ENCODE measurements at places on chromosomes 6 and 20.

GRCh38 chr6:93848031-93848742 lies 428.8 kb upstream of the EPHA7 start:
- DNase-seq: no peak

- no peak for DNase-seq
These were observed 22.1 kb upstream of the ECI2 start for GRCh38 chr6:4157506-4157905.

- no peak for DNase-seq
These were observed 31.0 kb upstream of the NTSR1 start for GRCh38 chr20:62677678-62678077.

DNA sequence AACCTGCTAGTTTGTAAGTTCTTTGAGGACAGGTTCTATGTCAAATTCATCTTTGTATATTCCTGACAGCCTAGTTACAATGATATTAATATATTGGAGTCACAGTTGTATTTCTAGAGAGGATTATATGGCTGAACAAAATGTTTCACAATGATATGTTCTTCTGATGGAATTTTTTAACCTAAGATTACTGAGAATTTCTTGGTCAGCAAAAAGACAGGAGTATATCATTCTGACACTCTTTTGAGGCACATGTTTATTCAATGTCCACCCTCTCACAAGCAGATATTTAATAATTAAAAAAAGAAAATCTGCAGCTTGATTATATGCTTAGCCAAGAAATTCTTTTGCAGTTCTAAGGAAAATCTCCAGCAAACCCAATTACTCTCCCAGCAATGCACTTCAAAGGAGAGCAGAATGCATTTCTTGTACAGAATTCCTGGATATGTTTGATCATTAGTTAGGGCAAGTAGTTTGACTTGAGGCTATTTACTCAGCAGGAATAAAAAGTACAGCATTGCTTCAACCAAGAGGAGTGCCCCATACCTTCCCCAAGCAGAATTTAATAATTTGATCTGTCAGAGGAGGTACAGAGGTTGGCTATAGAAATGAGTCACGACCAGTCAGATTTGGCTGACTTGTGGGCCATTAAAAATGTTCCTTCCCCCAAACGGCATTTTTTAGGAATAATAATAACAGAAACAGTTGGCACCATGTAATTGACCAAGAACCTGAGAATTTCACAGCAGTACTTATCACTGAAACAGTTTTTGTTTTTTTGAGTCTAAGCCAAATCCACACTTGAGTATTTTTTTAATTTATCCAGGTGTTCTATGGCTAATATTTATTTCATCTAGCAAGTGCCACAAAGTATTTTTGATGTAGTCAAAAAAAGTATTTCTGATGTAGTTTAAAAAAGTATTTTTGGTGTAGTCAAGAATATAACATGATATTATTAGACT lies 508.1 kb upstream of the FLRT3 start:
- no peak for DNase-seq

DNA sequence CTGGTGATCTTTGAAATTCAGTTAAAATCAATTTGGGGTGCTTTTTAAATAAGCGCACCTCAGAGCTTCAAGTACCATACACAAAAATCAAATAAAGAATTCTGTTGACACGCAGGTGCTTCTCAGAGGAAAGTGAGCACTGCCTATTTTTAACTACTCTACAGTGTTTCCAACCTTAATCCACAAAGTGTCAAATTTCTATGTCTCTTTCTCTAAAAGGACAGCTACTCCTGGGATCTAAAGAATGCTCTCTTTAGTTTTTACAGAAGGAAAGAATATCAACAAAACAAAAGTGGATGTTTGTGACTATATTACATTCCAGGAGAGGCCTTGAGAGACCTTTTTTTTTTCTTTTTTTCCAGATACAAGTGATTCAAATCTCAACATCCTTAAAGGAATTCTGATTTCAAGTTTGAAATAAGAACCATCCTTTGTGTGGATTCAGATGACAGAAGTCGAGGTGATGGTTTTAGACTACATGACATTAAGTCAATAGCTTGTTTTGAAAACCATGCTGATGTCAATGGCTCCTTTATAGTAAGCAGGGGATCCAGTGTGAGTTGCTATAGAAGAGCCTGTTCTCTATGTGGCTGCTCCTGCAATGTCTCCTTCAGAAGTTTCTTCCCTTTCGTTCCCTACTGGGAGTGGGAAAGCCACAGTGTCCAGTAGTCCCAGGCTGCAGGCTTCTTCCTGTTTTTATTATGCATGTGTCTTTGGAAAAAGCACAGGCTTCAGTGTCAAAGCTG lies 67.2 kb upstream of the DEFB112 start:
- no peak for DNase-seq

DNA sequence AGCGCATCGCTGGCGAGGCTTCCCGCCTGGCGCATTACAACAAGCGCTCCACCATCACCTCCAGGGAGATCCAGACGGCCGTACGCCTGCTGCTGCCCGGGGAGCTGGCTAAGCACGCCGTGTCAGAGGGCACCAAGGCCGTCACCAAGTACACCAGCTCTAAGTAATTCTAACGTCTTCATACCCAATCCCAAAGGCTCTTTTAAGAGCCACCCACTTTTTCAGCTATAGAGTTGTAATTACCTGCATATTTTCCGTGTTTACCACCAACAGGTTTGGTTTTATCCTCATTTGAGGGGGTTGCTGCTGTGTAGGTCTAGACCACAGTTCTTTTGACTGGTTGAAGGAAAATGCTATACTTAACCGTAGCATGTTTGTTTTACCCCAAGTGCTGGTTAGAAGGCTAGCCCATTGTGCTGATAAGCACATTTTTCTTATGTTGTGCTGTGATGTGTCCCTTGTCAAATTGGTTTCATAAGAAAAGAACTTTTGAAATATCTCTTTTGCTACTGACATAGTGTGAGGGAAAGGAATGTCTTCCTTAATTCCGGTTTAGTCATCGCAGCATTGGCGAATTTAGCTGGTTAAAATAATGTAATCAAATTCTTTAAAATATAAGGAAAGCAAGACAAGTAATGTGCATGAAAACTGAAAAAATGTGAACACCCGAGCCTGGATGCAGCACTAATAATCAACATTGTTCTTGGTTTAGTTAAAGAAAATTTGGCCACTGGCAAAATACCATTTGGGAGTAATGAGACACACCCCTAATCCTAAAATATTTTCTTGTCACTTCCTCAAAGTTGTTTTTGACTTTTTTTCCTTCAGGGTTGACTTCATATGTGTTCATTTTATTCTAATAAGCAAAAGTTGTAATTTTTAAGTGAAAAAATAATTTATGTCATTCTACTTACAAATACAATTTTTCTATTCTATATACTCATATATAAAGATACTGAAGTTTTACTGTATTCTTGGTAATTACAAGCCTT lies 112.8 kb downstream of the HFE start:
- DNase-seq: peak; percentile 65

GRCh38 chr20:25739615-25740320 lies 43.1 kb upstream of the ZNF337 start:
- no peak for DNase-seq

GRCh38 chr6:7112741-7113313 lies 5.1 kb downstream of the RREB1 start:
- peak; percentile 71 for DNase-seq

DNA sequence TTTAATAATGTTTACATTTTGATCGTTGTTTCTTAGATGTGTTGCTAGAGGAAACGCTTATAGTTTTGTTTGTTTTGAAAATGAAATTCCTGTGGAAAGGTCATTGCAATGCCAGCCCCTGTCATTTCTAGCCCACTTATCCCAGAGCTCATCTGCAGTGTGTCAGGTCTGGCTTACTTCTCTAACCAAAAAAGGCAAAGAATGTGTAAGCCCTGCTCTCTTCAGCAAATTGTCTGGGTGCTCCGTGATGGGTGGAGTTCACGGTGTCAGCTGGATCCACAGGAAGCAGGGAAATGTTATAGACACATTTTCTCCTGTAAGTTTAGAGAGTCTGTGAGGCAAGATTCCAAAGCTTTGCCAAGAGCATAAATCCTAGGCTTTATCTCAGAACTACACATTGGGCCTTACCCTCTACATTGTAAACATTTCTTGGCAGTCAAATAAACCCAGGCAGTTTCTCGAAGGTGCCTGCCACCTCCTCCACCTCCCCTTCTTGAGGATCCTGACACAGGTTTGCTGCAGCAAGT lies 50.9 kb downstream of the RPRD1B start:
- DNase-seq: no peak

GRCh38 chr6:14452567-14453527 lies 335.3 kb downstream of the CD83 start:
- DNase-seq: no peak

GRCh38 chr6:13712599-13712898 lies 914 bp upstream of the RANBP9 start:
- DNase-seq: no peak

DNA sequence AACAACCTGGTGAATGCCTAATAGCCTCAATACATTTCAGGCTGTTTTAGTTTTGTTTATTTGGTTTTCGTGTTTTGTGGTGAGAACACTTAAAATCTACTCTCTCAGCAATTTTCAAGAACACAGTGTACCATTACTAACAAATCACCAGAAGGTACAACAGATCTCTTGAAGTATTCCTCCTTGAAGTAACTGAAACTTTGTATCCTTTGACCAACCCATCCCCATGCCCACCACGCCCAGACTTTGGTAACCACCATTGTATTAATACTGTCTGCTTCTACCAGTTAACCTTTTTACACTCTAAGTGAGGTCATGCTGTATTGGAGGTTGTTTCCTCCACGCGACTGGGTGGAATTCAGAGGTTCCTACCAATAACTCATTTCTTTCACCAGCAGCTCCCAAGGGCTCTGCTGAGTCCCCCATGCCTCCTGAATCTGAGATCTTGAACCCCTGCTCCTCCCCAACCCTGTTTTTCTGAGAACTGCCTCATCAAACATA lies 5.7 kb upstream of the TRIM40 start:
- no peak for DNase-seq

GRCh38 chr20:34473262-34473883 lies 42.8 kb upstream of the DYNLRB1 start:
- DNase-seq: no peak

DNA sequence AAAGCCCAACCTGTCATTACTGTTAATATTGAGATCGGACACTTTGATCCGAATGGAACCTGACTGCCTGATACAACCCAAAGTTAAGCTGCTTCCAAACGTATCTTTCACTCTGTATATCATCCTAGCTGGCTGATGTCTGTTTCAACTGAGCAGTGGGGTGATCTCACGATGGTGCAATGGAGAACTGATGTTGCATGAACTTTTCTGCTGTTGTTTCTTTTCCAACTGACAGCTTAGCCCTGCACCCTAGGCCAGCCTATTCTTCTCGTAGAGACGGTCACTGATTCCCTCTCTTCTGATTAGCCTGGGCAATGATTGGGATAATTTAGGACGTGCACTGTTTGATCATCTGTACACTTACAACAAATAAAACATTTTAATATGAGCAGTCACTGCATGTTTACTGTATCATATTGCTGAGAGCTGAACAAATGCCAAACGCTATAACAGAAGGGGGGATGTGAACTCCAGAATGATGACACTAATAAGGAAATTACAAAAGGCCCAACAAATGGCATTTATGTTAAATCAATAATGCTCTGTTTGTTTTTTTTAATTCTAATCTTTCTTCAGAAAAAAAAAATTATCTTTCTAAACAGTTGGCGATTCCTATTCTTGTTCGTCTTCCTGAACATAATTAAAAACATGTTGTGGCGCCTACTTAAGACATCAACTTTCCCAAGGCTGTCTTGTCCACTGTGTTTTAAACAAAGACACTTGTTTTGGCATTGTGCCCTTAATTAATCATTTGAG lies 184.8 kb downstream of the ZNF217 start:
- no peak for DNase-seq

DNA sequence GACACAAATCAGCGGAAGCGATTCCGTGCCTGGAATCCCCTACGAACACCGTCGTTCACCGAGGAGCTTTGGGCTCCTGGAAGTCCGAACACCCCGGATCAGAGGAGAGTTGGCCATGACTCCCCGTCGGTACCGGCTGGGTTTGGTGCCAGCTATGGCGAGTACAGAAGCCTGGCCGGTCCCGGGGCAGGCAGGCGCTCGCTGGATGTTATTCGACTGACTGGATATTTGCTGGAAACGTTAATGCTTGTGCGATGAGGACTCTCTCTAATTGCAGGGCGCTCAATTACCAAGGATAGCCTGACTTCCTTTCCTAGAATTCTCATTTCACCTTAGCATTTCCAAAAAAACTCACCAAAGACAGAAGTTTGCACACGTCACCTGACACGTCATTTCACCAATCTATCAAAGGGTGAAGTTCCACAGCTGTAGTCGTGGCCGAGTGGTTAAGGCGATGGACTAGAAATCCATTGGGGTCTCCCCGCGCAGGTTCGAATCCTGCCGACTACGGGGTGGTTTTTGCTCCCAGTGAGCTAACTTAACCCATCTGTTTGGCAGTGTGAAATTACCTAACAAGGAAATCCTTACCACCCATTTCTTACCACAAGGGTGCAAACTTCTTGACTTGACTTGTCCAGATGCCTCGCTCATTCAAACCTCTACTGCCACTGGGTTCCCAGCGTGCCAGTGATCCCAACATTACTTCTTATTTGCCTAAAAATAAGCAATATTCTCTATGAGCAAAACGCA lies 22.7 kb upstream of the ZNF184 start:
- DNase-seq: no peak

DNA sequence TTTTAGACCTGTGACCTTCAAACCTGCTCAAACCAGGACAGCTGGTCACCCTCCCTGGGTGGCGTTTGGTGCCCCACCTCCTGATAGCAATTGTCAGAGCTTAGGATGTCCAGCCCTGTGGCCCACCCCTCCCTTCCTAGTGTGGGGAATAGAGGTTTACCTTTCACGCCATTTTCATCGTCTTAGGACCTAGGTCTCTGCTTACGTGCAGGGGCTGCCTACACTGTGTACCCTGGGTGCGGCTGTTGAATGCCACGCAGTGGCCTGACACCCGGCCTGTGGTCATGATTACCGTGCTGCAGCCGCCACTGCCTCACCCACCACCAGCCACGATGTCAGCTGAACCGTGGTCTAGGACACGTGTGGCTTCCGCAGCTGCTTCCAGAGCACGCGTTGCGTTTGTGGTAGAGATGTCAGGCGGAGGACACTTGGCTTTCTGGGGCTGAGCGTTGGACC lies 157.3 kb downstream of the DTNBP1 start:
- DNase-seq: no peak

- no peak for DNase-seq
These were observed 23.3 kb upstream of the CRIP3 start for GRCh38 chr6:43331891-43332290.
